ENCODE measurements at places on chromosomes 4 and X.

DNA sequence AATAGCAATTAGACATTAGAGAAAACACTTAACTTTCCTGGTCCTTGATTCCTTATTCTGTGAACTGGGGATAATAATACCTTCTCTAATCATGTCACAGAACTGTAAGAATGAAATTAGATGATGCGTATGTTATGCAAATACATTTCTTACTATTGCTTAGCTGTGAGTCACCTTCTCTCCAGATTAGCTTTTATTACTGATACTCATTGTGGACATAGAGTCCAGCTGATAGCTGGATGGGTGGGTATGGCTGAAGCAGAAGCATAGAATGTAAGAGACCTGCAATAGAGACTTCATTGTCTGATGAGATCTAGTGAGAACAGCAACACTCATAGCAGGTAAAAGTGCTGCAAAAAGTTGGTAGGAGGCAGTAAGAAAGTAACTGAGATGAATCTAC is 437.2 kb upstream of the ZFP42 start:
- DNase-seq, result no peak

DNA sequence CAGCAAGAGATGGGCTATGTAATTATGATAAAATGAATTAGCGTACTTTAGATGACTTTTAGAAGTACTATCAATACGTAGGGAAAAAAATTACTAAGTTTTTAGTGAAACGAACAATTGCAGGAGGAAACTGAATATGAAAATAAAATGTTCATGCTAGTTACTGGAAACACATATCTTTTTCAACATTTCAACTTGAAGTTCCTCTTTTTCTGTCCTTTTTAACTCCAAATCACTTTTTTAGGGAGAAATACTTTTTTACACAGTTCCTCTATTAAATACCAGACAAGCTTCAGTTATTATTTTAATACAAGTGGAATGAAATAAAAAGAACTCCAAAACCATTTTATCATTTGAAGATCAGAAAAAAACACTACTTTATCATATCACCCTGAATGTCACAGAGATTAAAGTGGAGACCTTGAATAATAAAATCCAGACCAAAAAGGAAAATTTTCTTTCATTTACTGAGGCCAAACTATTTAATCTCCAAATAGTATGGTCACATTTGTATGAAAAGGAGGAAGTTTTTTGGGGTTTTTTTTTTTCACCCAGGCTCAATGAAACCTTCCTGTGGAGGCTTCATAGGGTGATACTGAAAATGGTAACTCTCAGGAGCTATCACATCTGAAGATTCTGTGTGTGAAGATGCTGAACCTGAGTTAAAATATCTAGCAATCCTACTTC is 306.2 kb downstream of the INPP4B start:
- no peak for DNase-seq

GRCh38 chrX:41276661-41277506 is 57.1 kb upstream of the DDX3X start:
- DNase-seq, result no peak

- no peak for DNase-seq
Measured at GRCh38 chrX:22922961-22923360, 76.8 kb upstream of the DDX53 start.

DNA sequence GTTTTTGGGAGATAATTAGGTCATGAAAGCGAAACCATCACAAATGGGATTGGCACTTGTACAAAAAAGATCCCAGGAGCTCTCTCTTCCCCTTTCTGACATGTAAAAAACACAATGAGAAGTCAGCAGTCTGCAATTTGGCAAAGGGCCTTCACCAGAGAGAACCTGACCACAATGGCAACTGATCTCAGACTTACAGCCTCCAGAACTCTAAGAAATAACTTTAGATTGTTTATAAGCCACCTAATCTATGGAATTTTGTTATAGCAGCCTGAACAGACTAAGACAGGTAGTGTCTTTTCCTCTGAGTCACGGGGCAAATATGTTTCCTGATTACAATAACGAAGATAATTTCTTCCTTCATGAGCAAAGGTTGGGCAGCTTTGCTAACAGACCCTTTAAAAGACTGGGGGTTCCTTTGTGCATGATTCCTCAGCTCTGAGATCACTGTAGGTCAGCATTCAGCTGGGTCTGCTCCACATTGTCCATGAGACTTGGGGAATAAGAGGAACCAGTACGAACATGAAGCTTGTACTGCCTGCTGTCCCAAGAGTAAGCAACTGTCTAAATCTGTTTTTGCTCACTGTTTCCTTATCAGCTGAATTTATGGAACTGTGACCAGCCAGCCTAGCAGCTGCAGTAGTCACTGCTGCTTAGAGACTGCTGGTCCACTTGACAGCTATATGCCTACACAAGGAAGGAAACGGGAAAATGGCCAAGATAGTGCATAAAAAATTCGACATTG is 191.6 kb downstream of the ANAPC10 start:
- DNase-seq, result no peak

DNA sequence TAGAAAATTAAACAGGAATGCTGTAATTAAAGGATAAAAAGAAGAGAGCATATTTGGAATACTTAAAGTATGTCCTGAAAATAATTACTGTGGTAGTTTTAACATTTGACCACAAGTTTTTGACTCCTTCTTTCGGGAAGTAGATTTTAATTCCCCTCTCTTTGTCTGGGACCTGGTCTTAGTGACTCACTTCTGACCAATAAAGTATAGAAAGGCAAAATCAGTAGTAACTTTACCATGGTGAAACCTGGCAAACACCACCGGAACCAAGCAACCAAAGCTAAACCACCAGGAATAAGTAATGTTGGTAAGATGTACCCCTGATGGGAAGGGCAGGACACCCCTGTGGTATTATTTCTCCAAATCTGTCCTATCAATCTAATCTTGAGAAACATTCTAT is 314.8 kb downstream of the PDHA2 start:
- DNase-seq, result no peak

- no peak for DNase-seq
Measured at GRCh38 chr4:3440979-3441500, 728 bp upstream of the HGFAC start.

DNA sequence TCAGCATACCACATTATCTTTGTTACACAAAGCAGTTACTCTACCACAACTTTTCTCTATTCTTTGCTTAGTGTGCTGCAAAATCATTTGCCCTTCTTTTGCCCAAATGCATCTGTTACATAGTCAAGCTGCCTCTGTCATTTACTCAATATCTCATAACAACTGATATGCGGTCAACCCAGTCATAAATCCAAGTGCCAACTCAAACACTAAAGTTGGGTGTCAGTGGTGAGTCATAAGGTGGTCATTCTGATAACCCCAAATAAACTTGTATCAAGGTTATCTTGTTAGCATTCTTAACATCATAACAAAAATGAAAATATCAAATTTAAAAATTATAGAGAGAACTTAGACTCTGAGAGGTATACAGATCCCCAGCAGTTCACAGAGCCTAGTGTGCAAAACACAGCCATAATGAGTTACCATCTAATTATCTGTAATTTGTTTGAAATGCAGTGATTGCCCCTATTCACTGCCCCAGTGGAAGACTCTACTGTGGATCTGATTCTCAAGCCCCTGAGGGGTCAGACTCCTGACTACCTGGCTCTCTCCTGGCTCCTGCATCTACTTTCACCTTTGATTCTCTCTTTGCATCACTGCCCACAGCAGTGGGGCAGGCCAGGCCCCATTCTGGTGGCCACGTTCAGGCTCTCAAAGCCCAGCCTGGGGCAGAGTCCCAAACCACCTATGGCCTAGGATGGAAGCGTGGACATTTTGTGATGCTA is 29.2 kb downstream of the TBC1D9 start:
- no peak for DNase-seq

- no peak for DNase-seq
Measured at GRCh38 chrX:11890836-11891514, 132.9 kb downstream of the MSL3 start.

- DNase-seq, result no peak
Measured at GRCh38 chrX:13418126-13419097, 98.6 kb upstream of the ATXN3L start.

All from NCI-H2081 treated with DMSO at 0.1 percent for 48 hours (cell line).